ENCODE measurements at places on chromosomes 5 and 9.

DNA sequence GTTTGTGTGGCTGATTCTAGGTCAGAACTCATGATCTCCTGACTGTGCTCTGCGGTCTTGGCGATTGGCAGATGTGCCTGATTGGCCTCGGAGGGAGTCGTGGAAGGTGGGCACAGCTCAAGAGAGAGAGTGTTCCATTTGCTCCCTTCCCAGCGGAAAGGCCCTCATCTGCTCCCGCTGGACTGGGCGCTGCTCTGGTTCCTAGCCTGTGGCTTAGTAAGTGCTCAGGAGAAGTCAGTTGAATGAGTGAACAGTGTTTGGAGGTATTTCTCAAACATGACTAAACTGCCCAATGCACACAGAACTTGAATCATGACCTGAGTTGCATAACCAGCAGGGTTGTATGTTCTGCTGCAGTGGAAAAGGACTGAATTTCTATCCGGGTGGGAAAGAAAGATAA is 120.2 kb upstream of the PITX1 start:
- no peak for DNase-seq

- no peak for DNase-seq
These were observed 28.2 kb downstream of the YIPF5 start for GRCh38 chr5:144142139-144142823.

- no peak for DNase-seq
These were observed 42.5 kb upstream of the GLRX start for GRCh38 chr5:95864944-95865504.

GRCh38 chr5:142977363-142978051 is 207.3 kb downstream of the ARHGAP26 start:
- peak; percentile 43 for DNase-seq

All from activated CD8-positive, alpha-beta memory T cell treated with anti-CD3 and anti-CD28 coated beads for 4 hours (primary cell).